Left ventricle myocardium inferior (tissue), 1 donor: ENCODE measurements at places on chromosomes 4 and X.

- H3K27me3 ChIP-seq, result no peaks in the 10 kb centered on the region
- H3K36me3 ChIP-seq, result no peaks in the 10 kb centered on the region
- no peak overlapping the region for H3K27ac ChIP-seq
- DNase-seq, result no peak
- H3K4me3 ChIP-seq, result no peak overlapping the region
Measured at GRCh38 chr4:23631255-23631950, 258.4 kb downstream of the PPARGC1A start.

- H3K36me3 ChIP-seq, result peaks cover 1% of the 10 kb centered on the region
- no peak for DNase-seq
- peaks cover 20% of the 10 kb centered on the region for H3K4me1 ChIP-seq
- no peak overlapping the region for H3K27ac ChIP-seq
- H3K27me3 ChIP-seq, result no peaks in the 10 kb centered on the region
Measured at GRCh38 chr4:105714071-105714521, 5.5 kb downstream of the GSTCD start.

DNA sequence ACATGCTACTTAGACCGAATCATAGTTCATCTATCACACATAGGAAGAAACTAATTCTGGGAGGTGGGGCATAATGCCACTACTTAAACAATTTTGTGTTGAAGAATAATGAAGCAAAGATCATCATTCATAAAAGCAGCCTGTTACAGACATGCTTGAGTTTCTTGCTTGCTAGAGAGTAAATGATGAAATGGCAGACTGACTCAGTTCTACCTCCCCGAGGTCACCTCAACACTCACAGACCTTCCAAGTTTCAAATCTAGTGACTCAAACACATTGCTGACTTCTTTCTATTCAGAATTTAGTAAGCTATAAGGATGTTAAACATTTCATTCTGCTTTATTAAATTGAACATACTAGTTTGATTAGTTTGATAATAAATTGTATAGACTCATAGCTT, 636.5 kb upstream of the FRG1 start:
- DNase-seq, result no peak
- H3K36me3 ChIP-seq, result no peaks in the 10 kb centered on the region
- H3K4me1 ChIP-seq, result no peaks in the 10 kb centered on the region
- no peaks in the 10 kb centered on the region for H3K27me3 ChIP-seq

- H3K36me3 ChIP-seq, result peaks cover 21% of the 10 kb centered on the region
- peaks cover 12% of the 10 kb centered on the region for H3K4me1 ChIP-seq
- no peak for DNase-seq
- no peaks in the 10 kb centered on the region for H3K27me3 ChIP-seq
- H3K4me3 ChIP-seq, result no peak overlapping the region
Measured at GRCh38 chr4:153273751-153274150, 69.5 kb downstream of the TRIM2 start.

- H3K36me3 ChIP-seq, result no peaks in the 10 kb centered on the region
- no peak overlapping the region for H3K4me3 ChIP-seq
- DNase-seq, result no peak
Measured at GRCh38 chr4:23084559-23085248, 392.0 kb downstream of the GBA3 start.

DNA sequence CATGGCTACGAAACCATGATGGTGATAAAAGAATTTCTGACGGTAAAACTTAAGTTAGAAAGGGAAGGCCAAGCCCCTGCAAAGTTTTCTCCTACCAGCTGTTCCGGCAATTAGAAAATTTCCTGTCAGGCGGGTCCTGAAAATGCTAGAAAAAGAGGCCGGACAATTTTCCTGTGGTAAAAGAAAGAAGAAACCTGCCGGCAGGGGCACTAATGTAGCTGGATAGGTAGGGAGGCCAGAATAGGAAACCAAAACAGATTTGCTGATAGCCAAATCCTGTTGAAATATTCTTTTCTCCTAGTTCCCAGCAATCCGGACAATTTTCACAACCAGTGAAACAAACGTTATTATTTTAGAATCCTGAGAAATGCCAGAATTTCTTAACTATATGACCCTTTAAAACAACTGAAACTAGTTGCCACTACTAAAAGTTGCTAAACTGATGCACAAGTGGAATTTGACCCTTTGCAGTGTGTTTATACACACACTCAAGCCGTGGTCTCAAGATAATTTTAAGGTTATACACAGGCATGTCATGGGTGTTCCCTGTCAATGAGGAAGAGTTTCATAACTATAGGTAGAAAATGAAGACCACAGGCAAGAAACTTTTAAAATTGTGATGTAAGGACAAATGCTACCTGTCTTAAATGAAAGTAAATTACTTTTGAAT, 47.7 kb downstream of the RPS6KA3 start:
- no peak for DNase-seq
- H3K4me3 ChIP-seq, result peak overlapping the region; percentile 57
- H3K27me3 ChIP-seq, result no peaks in the 10 kb centered on the region
- no peaks in the 10 kb centered on the region for H3K36me3 ChIP-seq
- peak overlapping the region; percentile 76 for H3K27ac ChIP-seq

GRCh38 chr4:94480362-94480951, 28.7 kb downstream of the PDLIM5 start:
- H3K4me1 ChIP-seq, result peaks cover 100% of the 10 kb centered on the region
- H3K27me3 ChIP-seq, result no peaks in the 10 kb centered on the region
- no peaks in the 10 kb centered on the region for H3K36me3 ChIP-seq
- peak overlapping the region; percentile 48 for H3K27ac ChIP-seq

DNA sequence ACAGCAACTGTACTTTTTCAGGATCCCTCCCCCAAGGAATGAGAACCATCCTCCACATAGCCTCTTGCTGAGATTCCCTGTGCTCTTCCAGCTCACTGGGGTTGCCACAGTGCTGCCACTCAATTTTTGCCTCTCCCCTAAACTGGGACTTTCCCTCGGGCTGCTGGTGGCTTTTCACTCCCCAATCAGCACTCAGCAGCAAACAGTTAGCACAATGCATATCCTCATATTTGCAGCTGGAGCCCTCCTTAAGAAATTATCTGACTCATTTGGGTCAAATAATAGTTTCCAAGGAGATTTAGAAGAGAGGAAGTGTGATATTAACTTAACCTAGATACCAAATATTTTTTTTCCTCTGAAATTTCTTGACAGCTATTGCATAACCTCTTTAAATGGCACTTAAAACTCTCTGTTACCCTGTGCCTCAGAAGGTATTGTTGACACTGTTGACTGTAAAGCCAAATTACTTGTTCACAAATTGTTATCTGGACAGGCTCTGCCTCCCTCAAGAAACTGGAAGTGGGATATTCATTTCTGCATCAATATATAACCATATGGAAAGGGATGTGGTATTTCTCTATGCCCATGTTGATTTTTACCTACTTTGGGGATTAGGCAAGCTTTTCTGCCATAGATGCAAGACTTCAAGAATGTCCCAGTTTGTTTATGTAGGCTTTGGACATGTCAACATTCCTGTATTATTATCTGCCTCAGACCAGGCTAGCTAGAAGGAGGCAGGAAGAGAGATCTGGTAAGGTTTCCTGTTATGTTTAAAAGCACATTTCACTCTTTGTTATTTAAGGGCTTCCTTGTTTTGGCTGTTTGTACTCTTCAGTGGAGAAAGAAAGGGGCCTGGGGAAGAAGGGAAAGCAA, 58.0 kb downstream of the SEPTIN11 start:
- peaks cover 33% of the 10 kb centered on the region for H3K27me3 ChIP-seq
- no peak overlapping the region for H3K4me3 ChIP-seq

DNA sequence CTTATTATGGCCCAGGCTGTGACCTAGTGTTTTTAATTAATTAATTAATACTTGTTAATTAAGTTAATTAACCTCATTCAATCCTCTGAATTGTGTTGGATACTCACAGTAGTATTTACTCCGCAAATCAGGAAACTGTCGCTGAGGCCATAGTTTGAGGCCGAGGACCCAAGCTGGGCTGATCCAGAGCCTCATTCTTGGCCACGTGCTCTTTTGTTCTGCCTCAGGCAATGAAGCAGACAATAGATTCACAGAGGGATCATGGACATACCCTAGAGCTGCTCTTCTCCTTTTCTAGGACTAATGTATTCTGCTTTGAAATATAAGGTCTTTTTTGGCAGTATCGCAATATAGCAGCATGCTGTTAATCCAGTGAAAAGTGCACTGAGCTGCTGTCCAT, 24.0 kb upstream of the SNCA start:
- H3K4me1 ChIP-seq, result no peaks in the 10 kb centered on the region
- H3K4me3 ChIP-seq, result no peak overlapping the region
- no peak overlapping the region for H3K27ac ChIP-seq
- DNase-seq, result no peak
- H3K27me3 ChIP-seq, result no peaks in the 10 kb centered on the region

- peaks cover 37% of the 10 kb centered on the region for H3K27me3 ChIP-seq
- no peak overlapping the region for H3K27ac ChIP-seq
- H3K4me1 ChIP-seq, result peaks cover 9% of the 10 kb centered on the region
- peak; percentile 69 for DNase-seq
Measured at GRCh38 chr4:11367371-11367770, 61.3 kb downstream of the HS3ST1 start.

GRCh38 chr4:151407466-151408379, 1.3 kb upstream of the FHIP1A start:
- no peaks in the 10 kb centered on the region for H3K36me3 ChIP-seq
- peak overlapping the region; percentile 73 for H3K4me3 ChIP-seq
- H3K27ac ChIP-seq, result peak overlapping the region; percentile 61
- peak; percentile 16 for DNase-seq
- H3K27me3 ChIP-seq, result peaks cover 18% of the 10 kb centered on the region

GRCh38 chr4:70943114-70943513, 40.9 kb downstream of the MOB1B start:
- no peak overlapping the region for H3K4me3 ChIP-seq
- H3K27me3 ChIP-seq, result no peaks in the 10 kb centered on the region
- no peak for DNase-seq

- H3K27ac ChIP-seq, result no peak overlapping the region
- H3K36me3 ChIP-seq, result no peaks in the 10 kb centered on the region
- no peak for DNase-seq
- no peak overlapping the region for H3K4me3 ChIP-seq
- no peaks in the 10 kb centered on the region for H3K4me1 ChIP-seq
- H3K27me3 ChIP-seq, result peaks cover 9% of the 10 kb centered on the region
Measured at GRCh38 chr4:99861120-99861905, 32.9 kb downstream of the LAMTOR3 start.

DNA sequence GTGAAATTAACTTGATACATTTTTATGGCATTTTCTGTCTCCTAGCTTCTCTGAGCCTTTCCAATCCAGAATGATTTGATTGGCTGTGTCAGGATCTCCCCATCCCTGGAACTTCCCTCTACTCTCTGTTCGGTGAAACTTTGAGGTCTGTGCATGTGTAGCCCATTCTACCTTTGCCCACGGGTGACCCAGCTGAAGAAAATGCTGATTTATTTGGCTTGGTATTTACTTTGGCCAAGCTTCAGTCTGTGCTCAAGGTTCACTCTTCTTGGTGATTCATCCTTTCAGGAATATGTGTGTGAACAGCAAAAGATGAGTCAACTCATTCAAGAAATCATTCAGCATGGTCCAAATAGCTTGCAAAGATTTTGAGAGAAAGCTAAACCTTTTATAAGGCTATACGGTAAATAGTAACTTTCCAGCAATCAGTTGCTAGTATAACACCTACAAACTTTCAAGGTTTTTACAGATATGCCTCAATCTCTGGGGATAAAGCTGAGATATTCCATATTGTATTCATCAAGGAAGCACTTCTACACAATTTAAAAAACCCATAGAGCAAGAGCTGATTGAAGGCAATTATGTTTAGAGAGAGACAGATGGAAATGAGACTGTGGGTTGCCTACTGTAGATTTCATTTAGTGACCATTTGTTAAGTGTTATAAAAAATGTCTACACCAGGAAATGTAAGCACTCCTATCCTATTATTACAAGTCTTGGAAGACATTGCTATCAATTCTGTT, 233.9 kb upstream of the CXXC4 start:
- DNase-seq, result no peak
- H3K4me1 ChIP-seq, result peaks cover 14% of the 10 kb centered on the region
- no peaks in the 10 kb centered on the region for H3K27me3 ChIP-seq
- no peak overlapping the region for H3K27ac ChIP-seq
- no peak overlapping the region for H3K4me3 ChIP-seq

- no peak overlapping the region for H3K4me3 ChIP-seq
- no peaks in the 10 kb centered on the region for H3K4me1 ChIP-seq
- DNase-seq, result no peak
- H3K27ac ChIP-seq, result no peak overlapping the region
Measured at GRCh38 chrX:100995469-100995868, 26.0 kb downstream of the ARL13A start.

DNA sequence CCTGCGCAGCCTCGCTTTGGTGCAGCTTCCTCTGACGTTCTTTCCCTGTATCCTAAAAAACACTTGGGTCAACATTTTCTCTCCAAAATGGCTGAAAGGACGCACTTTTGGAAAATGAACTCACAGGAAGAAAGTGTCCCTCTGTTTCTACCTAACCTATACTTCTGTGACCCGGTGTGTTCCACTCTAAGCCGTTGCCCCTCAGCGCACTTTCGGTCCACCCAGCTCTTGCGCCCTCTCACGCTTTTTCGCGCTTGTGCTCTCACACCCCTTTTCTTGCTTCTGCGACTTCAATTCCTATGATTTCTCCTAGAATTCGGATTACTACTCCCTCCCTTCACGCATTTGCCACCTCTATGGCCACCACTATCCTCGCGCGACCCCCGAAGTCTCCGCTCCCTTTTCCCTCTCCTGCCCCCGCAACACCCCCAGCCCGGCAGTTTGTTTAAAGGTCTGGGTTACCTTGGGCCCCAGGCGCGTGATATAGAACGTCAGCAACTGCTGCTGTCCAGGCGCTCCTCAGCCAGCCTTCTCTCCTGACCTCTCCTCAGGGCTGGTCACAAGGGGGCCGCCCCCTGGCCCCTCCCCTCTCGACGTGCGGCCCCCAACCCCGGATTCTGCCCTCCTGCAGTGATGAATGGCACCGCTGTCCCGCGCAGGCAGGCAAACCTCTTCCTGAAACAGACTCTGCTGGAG, at the start of gene USP51:
USP51 (minus strand) TSS at position 535 of the 696 bp plus-strand sequence. CDS start 909 bp downstream, outside the sequence.
- H3K4me3 ChIP-seq, result peak within 1 kb of the TSS; percentile 79
- no peaks in the 10 kb centered on the region for H3K36me3 ChIP-seq
- H3K27ac ChIP-seq, result peak within 1 kb of the TSS; percentile 90
- H3K27me3 ChIP-seq, result no peaks in the 10 kb centered on the region
- H3K4me1 ChIP-seq, result peaks cover 8% of the 10 kb centered on the region
- peak; percentile 24 for DNase-seq

- no peaks in the 10 kb centered on the region for H3K27me3 ChIP-seq
- no peaks in the 10 kb centered on the region for H3K36me3 ChIP-seq
- peak overlapping the region; percentile 14 for H3K27ac ChIP-seq
- no peak overlapping the region for H3K4me3 ChIP-seq
Measured at GRCh38 chr4:72900952-72901351, 168.6 kb downstream of the COX18 start.
